ENCODE measurements at places on chromosomes 6 and 20. TPM values are rescaled to one million over a fixed set of nuclear protein-coding genes. Genes with fewer than 3 reads are reported as not detected.

DNA sequence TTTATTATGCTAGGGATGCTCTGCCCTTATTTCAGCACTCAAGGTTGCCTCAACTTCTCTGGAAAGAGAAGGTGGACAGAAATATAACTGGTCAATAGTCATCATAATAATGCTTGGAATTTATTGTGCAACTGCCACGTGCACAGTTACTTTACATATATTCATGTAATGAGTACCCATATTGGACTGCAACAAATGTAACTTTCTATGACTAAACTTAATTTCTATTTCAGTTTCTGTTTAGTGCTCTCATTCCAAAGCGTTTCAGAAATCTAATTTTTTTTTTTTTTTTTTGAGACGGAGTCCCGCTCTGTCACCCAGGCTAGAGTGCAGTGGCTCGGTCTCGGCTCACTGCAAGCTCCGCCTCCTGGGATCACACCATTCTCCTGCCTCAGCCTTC lies 28.3 kb upstream of the CD83 start:
- no peak overlapping the region for H3K4me3 ChIP-seq
- H3K36me3 ChIP-seq: no peaks in the 10 kb centered on the region
- H3K27me3 ChIP-seq: no peaks in the 10 kb centered on the region

GRCh38 chr6:158867381-158868121 lies 48.4 kb upstream of the EZR start:
- no peak overlapping the region for H3K4me3 ChIP-seq
- no peaks in the 10 kb centered on the region for H3K27me3 ChIP-seq
- H3K27ac ChIP-seq: no peak overlapping the region
- no peak for DNase-seq
- no peaks in the 10 kb centered on the region for H3K4me1 ChIP-seq

- H3K27me3 ChIP-seq: no peaks in the 10 kb centered on the region
- no peaks in the 10 kb centered on the region for H3K4me1 ChIP-seq
- no peak overlapping the region for H3K27ac ChIP-seq
Measured at GRCh38 chr20:13121840-13122515, 99.1 kb upstream of the ISM1 start.

DNA sequence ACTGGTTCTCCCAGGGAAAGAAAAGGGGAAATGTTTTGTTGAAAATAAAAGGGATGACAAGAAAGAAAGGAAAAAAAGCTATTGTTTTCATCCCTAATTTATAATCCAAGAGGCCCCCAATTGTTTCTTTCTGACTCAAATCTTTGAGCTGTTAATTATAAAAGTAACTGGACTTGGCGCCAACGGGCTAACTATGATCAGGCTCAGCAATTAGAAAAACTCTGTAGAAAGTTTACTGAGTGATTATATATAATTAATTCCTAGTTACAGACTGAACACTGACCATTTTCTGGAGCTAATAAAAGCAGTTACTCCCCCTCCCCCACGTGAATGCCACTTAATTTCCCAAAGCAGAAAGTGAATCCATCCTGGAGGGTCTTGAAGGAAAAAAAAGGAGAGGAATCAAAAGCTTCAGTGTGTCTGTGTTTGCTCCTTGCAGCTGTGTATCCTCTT lies 3.2 kb downstream of the ZMYND8 start:
- no peaks in the 10 kb centered on the region for H3K27me3 ChIP-seq
- H3K4me1 ChIP-seq: peaks cover 52% of the 10 kb centered on the region
- H3K4me3 ChIP-seq: no peak overlapping the region
- peak overlapping the region; percentile 99 for H3K27ac ChIP-seq

DNA sequence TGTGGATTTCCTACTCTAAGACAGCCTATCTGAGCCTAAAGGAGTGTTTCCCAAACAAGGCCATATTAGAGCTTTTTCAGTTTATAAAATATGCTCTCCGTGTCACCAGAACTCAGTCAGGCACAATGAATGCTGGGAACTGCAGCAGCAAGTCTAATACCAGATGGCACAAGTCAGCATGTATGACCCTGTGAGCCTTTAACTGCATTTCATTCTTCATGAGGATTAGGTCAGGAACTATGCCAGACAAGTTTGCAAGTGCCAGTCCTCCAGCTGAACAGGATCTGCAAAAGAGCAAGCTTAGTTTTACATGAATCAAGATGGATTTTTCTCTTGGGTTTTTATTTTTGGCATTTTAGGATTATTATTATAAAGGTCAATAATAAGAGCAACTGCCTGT lies 66.7 kb upstream of the SAMD5 start:
- no peak for DNase-seq
- no peaks in the 10 kb centered on the region for H3K36me3 ChIP-seq

GRCh38 chr6:135212935-135213334 lies 31.8 kb downstream of the MYB start:
- no peaks in the 10 kb centered on the region for H3K27me3 ChIP-seq
- H3K27ac ChIP-seq: no peak overlapping the region
- H3K4me1 ChIP-seq: no peaks in the 10 kb centered on the region
- DNase-seq: no peak
- H3K4me3 ChIP-seq: no peak overlapping the region

GRCh38 chr6:38185752-38186151 lies 366.2 kb downstream of the ZFAND3 start:
- H3K4me1 ChIP-seq: no peaks in the 10 kb centered on the region
- no peak for DNase-seq
- no peak overlapping the region for H3K27ac ChIP-seq

GRCh38 chr20:52426856-52427255 lies 235.3 kb upstream of the ZFP64 start:
- no peak for DNase-seq
- no peak overlapping the region for H3K27ac ChIP-seq
- H3K4me1 ChIP-seq: no peaks in the 10 kb centered on the region
- no peaks in the 10 kb centered on the region for H3K36me3 ChIP-seq
- no peak overlapping the region for H3K4me3 ChIP-seq
- no peaks in the 10 kb centered on the region for H3K27me3 ChIP-seq

DNA sequence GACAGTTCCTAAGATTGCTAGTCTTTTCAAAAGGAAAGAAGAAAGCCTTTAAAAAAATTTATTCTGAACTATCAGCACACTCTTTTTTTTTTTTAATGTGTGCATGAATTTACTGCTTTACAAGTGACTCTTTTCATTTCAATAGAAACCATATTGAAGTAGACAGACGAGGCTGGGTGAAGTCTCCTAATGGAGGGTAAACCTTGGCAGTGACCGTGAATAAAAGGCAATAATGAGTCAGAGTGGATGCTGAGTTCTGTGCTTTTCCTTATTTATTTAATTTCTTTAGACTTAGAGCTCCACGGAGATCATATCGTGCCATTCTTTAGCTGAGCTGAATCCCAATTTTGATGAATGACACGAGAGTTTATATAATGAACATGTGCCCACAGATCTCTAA lies 196.9 kb downstream of the PRL start:
- no peak for DNase-seq
- no peaks in the 10 kb centered on the region for H3K4me1 ChIP-seq
- H3K27me3 ChIP-seq: no peaks in the 10 kb centered on the region
- H3K27ac ChIP-seq: no peak overlapping the region
- no peaks in the 10 kb centered on the region for H3K36me3 ChIP-seq

GRCh38 chr6:6960571-6961251 lies 147.1 kb upstream of the RREB1 start:
- H3K36me3 ChIP-seq: no peaks in the 10 kb centered on the region
- no peak for DNase-seq
- H3K4me3 ChIP-seq: no peak overlapping the region
- H3K27me3 ChIP-seq: no peaks in the 10 kb centered on the region
- no peaks in the 10 kb centered on the region for H3K4me1 ChIP-seq

GRCh38 chr6:75201901-75202672 lies 3.8 kb downstream of the COL12A1 start:
- no peaks in the 10 kb centered on the region for H3K36me3 ChIP-seq
- H3K4me3 ChIP-seq: no peak overlapping the region
- peak overlapping the region; percentile 20 for H3K27ac ChIP-seq
- peaks cover 3% of the 10 kb centered on the region for H3K27me3 ChIP-seq
- no peak for DNase-seq

DNA sequence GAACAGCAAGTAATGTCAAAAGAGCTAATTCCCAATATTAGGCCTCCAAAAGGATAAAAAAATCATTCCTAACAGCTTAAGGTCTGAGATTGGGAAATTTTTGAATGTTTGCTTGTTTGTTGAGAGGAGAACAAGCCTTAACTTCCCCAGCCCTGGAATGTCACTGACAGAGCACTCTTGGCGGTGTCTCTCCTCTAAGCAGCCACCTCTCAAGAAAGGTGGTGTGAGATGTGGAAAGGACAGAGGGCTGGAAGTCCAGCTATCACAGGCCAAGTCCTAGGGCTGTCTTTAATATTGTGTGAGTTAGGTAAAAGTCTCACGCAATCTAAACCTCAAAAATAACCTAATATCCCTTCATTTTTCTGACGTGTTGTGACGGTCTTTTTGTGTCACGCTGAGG lies 101.6 kb downstream of the MTFR2 start:
- no peaks in the 10 kb centered on the region for H3K4me1 ChIP-seq
- DNase-seq: no peak
- no peaks in the 10 kb centered on the region for H3K36me3 ChIP-seq
- no peaks in the 10 kb centered on the region for H3K27me3 ChIP-seq

- DNase-seq: no peak
- H3K27ac ChIP-seq: no peak overlapping the region
- H3K4me3 ChIP-seq: no peak overlapping the region
- no peaks in the 10 kb centered on the region for H3K4me1 ChIP-seq
- no peaks in the 10 kb centered on the region for H3K36me3 ChIP-seq
Measured at GRCh38 chr6:151089978-151090377, 149.8 kb upstream of the AKAP12 start.

C6orf62 gene
- total RNA-seq: 95.1 TPM

C6orf118 gene
- total RNA-seq: not detected

MUC22 gene
- 0.17 TPM for total RNA-seq

SLC22A7 gene
- not detected for total RNA-seq

SH3BGRL2 gene
- 26.8 TPM for total RNA-seq

C6orf15 gene
- not detected for total RNA-seq

OR2B3 gene
- not detected for total RNA-seq
